ENCODE measurements at places on chromosomes 2 and 18. TPM values are rescaled to one million over a fixed set of nuclear protein-coding genes. Genes with fewer than 3 reads are reported as not detected.

TUBB8B gene
- total RNA-seq: not detected

RNU2-63P gene
- not detected for total RNA-seq

EML4 gene
- total RNA-seq: 4.4 TPM

PIKFYVE gene
- 15.8 TPM for total RNA-seq

GRCh38 chr2:8709611-8710010 is 27.8 kb downstream of the ID2 start:
- DNase-seq: no peak

- peak; percentile 34 for DNase-seq
These were observed 47.2 kb downstream of the HDLBP start for GRCh38 chr2:241268306-241268705.

- DNase-seq: peak; percentile 73
These were observed 24.3 kb upstream of the ASPRV1 start for GRCh38 chr2:69985688-69986087.

DNA sequence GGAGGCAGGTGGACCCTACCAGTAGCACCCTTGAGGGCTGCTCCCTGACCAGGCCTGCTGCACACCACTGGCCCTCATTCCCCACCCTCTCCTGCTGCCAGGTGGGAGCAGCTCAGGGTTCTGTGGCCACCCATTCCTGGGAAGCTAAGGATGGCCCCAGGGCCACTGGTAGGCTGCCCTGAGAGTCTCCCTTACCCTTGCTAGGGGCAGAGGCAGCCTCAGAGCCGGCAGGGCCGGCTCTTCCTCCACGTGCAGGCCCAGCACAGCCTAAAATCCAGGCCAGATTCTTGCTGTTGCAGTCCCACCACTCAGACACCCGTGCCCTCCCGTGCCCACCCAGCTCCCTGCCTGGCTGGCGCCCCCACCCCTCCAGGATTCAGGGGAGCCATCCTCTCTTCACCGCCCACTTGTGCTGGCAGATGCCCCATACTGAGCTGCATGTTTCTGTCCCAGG is 199.0 kb downstream of the EIPR1 start:
- DNase-seq: no peak

DNA sequence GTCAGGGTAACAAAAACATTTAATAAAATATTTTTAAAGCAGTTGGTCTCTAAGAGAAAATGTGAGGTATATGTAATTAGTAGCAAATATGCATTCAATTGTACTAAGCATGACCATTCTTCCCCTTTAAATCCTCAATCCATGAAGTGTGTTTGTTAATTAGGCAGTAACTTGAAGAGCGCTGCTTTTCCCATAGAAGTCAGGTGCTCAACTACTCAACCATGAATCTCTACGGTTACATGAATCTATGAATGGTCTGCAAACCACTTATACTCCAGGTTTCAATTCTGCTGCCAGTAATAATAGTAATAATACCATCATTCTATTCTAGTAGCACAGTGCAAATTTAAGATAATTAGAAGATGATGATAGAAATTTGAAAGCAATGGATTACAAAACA is 55.8 kb downstream of the SLC8A1 start:
- no peak for DNase-seq

- no peak for DNase-seq
These were observed 282.4 kb upstream of the RAB12 start for GRCh38 chr18:8326763-8327394.

- no peak for DNase-seq
These were observed 40.4 kb upstream of the CDC42EP3 start for GRCh38 chr2:37711831-37712230.
